ENCODE measurements at places on chromosomes 13 and 19.
A peak's percentile ranks its signal among the peaks of the same experiment; 100 is the strongest.

GRCh38 chr19:54551950-54552912 is 21.4 kb upstream of the LILRA2 start:
- no peak for DNase-seq

- no peak for DNase-seq
Measured at GRCh38 chr13:66577358-66577757, 652.8 kb downstream of the PCDH9 start.

- DNase-seq = peak; percentile 56
Measured at GRCh38 chr13:90918536-90918935, 429.0 kb upstream of the MIR17HG start.

GRCh38 chr13:66415444-66415843 is 814.7 kb downstream of the PCDH9 start:
- no peak for DNase-seq

DNA sequence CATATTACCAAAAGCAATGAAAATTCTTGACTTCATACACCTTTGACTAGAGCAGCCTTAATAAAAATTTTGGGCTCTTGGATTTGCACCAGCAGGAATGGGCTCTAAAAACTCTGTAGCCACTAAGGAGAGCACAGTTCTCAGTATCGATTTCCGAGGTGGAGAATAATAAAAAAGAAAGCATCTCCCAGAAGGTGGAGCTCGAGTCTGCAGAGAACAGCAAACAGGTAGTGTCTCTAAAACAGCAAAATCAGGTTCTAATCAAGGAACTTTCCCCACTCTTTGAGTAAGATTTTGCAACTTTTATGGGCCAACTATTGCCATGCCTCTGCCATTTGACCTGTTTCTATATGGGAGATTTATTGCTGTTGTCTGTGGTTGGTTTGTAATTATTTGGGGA is 258.7 kb upstream of the GPC6 start:
- DNase-seq = no peak

GRCh38 chr13:53237696-53238095 is 209.1 kb downstream of the OLFM4 start:
- DNase-seq = no peak

DNA sequence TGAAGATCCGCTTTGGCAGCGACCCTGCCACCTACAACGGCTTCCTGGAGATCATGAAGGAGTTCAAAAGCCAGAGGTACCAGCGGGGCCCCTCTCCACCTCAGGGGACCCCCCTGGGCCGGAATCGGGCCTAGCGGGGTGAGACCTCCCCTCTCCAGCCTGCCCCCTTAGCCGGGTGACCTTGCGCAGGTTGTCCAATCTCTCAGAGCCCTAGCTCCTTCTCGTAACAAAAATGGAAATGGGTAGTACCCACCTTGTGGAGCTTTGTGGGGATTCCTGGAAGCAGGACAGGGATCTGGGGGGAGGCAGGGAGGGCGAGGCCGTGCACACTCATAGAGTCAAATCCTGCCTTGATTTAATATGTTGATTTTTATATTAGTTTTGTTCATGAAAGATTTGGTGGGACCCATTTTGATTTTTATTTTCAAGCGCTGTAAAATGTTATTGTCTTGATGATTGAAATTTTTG is 658 bp downstream of the SIN3B start:
- no peak for DNase-seq

DNA sequence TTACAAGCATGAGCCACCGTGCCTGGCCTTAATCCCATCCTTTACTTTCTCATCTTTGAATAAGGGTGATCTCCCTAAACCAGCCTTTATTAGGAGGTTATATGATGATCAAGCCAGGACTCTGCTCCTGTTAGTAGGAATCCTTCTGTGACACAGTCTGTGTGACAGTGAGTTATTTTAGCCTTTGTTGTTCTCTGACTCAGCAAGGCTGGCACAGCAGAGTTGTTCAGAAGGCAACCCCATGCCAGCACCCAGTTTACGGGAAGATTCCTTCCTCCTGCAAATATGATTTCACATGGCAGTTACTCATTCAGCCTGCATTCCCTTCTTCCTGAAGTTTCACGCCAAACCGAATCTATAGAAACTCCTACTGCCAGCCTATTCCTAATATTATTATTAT is 10.5 kb upstream of the MIER2 start:
- no peak for DNase-seq

DNA sequence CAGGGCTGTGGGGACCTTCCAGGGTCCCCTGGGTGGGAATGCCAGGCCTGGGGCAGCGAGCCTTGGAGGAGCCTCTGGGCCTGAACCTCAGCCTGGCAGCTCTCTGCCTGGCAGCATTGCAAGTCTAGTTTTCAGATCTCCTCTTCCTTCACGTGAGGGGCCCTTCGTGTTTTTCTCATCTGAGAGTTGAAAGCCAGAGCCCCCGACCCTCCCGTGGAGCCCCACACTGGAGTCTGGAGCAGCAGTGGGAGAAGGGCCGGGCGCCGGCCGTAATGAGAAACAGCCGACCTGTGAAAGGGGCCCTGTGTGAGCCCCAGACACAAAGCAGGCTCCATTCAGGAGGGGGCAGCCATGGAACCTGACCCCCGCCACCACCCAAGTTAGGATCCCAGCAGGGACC is 19.3 kb downstream of the TMED1 start:
- no peak for DNase-seq

- no peak for DNase-seq
Measured at GRCh38 chr13:86601351-86601750, 802.1 kb upstream of the SLITRK6 start.

GRCh38 chr19:41694831-41695635 is 7.0 kb upstream of the CEACAM7 start:
- no peak for DNase-seq

DNA sequence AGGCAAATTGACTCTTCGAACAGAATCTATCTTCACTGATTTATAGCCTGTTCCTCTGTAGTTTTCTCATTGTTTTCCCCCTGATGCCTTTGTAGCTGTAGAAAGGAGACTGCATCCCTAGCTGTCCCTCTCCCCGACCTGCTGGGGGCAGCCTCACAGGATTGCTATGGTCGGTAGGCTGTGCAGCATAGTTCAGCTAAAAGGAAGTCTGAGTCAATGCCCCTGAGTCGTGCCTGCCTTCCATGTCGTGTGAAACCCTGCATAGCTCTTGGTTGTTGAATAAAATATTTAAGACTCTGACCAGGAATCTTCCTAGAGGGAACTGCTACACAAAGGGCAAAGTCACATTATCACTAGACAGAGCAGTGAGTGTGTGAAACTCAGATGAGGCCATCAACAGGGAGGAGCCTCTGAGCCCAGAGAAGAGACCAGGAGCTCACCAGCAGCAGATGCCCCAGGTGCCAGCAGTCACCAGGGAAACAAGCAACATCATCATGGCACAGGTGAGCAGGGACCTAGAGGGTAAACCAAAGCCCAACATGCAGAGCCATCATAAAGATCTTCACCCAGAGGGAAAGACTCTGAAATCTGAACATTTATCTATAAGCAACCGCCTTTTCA is 108.4 kb upstream of the NBEA start:
- DNase-seq = no peak

DNA sequence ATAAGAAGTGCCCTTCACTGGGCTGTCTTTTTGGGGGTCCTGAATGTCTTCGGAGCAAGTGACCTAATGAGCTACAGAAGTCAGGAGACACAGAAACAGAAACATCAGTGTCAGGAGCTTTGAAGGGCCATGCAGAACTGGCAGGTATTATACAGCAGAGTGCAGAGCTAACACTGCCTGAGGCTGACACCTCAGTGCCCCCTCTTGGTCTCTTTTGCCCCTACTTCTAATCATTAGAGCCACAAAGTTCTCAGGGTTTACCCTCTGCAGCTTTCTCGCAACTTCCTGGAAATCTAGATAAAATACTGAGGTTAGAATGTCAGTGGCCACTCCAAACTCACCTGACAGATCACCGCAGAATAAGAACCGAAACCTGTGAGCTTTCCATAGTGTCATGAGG is 172.7 kb downstream of the B3GLCT start:
- no peak for DNase-seq

DNA sequence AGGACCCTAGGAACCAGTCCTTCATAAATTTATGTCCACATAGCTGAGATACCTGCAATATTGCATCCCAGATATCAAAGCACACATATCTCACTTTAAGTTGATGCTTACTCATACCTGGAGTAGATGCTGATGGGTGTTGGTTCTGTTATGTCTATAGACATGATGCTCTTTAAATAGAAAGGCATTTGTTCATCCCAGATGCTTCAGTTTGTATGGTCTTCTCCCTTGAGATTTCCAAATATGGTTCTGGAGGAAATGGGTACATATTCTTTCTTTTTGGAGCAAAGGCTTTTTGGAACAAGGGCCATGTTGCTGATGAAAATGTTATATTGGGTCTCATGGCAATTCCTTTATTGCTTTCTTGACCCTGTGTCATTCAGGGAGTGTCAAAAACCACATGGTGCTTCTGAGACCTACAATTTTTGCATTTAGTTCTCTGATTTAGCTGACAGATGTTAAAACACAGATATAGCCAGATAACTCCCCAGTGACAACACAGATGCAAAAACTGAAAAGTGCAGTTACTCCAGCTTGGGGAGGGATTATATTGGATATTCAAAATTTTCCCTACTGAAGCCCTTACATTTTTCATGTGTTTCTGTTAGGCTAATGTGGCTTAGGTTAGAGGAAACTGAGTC is 211.4 kb downstream of the KCNRG start:
- no peak for DNase-seq

- no peak for DNase-seq
Measured at GRCh38 chr13:44868397-44868796, 120.9 kb downstream of the NUFIP1 start.

DNA sequence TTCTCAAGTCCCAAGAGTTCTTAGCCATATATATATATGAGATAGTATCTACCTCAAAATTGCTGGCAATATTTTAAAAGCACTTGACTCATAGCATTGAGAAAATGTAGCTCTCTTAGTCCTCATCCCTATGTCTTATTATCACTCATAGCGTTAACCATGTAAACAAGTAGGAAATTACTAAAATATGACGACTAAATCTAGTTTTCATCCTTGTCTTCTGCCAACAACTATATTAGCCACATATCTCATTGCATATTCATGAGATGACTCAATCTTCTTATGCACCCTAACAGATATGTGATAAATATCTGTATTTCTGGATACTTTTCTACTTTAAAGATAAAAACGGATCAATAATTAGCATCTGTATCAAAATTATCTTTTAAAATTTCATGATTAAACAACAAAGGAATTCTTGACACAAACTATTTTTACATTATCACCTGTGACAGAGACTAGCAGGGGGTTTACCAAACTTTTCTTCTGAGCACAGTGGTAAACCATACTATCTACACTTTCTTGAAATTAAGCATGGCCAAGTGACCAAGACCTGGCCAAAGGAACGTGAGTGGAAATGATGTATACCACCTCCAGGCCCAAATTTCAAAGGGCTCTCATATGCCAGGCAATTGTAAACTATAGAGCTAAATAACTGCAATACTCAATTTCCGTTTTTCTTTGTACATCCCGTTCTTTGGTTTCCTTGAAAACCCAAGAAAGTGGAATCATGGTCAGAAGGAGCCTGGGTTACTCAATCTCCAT is 45.7 kb downstream of the ZC3H13 start:
- DNase-seq = no peak

DNA sequence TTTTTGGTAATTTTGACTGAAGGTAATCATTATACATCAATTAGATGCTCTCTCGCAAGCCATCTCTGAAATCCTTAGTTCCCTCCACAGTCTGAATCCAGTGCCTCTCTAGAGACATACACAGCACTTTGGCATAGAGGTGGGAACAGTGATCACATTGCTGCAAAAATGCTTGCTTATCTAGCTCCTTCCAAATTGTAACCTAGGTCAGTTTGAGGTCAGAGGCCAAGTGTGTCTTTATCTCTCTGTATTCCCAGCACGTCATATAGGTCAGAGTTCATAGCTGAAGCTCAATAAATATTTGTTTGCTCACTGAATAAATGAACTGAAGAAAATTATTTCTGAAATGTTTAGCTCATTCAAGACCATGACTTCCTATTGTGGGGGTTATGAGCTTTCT is 462.5 kb downstream of the DIAPH3 start:
- no peak for DNase-seq

- no peak for DNase-seq
Measured at GRCh38 chr13:51122868-51123566, 11.9 kb upstream of the C13orf42 start.

GRCh38 chr13:58729361-58729760 is 1097.8 kb downstream of the PCDH17 start:
- no peak for DNase-seq

DNA sequence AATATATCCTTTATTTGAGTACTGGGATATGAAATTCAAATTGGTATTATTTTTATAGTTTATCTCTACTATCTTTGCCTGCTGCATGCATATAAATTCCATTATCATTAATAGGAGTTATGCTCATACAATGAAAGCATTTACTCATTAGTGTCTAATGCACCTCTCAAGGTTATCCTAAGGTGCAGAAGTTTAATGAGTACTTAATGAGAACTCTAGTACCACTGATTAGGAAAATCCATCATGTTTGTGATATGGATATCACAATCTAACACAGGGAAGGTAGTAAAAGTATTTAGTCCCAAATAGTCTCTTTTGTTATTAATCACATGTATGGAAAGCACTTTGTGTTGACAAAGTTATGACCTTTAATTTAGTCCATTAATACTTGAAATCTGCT is 77.2 kb upstream of the SLC10A2 start:
- no peak for DNase-seq

DNA sequence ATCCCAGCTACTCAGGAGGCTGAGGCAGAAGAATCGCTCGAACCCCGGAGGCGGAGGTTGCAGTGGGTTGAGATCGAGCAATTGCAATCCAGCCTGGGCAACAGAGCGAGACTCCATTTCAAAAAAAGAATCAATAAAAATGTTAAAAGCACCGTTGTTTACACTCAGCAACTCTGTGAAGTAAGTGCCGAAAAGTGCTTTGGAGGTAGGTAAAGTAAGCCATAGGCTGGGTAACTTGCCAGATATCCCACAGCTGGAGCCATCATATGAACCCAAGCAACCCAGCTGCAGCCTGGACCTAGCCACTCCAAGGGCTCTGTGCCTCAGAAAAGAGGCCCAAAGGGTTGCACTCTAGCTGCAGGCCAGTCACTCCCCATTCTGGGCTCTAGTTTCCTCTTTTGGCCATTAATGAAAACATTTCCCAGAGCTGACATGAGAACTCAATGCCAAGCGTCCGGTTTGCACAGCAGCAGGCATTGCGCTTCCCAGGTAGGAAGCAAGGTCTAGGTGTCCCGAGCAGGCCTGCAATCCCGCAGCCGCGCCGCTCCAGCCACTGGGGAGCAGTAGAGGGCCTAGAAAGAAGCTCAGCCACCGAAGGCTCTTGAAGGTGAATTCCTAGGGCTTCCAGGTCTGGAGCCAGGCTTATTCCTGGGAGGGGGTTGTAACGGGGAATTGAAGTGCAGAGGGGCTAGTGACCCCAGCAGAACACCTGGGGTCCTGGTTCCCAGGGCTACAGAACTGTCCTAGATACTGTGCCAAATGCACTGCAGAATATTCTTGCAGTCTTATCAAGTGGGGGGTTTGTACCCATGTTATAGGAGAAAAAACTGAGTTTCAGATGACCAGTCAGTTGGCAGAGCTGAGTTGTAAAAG is 4.1 kb upstream of the CD79A start:
- DNase-seq = no peak
